ENCODE measurements at places on chromosomes 1 and 21.

DNA sequence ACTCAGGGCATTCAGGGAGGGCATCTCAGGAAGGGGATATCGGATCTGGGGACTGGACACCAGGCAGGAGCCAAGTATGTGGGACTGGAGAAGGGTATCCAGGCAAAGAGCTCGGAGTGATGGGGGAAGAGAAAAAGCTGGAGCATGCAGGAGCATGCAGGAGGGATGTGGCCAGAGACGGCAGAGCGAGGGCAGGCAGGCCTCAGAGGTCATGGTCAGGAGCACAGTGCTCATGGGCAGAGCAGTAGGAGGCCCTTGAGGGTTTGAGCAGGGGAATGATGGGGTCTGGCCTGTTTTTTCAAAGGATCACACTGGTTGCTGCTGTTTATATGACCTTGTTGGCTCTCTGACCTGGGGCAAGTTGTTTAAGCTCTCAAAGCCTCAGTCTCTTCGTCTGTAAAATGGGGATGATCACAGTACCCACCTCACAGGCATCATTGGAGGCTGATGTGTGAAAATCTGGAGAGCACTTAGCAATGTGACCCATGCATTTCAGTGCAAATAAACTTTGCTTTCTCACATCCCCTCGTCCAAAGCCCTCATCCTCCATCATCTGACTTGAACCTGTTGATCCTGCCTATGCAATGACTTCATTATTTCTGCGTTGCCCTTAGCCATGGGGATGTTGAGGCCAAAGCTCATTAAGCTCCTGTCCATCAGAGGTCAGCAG, 273.1 kb downstream of the MATN1 start:
- no peak for DNase-seq

DNA sequence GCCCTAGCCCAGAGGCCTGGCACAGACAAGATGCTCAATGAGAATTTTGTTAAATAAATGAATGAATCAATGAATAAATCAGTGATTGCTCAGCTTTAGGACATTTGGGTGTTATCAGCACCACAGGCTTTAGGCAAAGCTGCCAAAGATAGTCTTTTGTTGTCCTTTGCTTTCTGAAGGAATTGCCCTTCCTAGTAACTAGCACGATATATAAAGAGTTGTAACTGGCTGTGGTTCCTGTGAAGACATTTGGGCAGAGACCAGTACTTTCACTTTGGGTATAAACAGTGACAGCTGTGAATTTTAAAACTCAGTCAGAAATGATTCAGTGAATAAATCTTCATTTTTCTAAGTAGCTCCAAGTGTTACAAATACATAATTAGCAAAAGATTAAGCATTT, 13.3 kb downstream of the RNU5D-1 start:
- no peak for DNase-seq

GRCh38 chr1:64186138-64186897, 17.1 kb upstream of the UBE2U start:
- DNase-seq: no peak

GRCh38 chr1:157286096-157286495, 147.9 kb upstream of the ETV3 start:
- DNase-seq: no peak

DNA sequence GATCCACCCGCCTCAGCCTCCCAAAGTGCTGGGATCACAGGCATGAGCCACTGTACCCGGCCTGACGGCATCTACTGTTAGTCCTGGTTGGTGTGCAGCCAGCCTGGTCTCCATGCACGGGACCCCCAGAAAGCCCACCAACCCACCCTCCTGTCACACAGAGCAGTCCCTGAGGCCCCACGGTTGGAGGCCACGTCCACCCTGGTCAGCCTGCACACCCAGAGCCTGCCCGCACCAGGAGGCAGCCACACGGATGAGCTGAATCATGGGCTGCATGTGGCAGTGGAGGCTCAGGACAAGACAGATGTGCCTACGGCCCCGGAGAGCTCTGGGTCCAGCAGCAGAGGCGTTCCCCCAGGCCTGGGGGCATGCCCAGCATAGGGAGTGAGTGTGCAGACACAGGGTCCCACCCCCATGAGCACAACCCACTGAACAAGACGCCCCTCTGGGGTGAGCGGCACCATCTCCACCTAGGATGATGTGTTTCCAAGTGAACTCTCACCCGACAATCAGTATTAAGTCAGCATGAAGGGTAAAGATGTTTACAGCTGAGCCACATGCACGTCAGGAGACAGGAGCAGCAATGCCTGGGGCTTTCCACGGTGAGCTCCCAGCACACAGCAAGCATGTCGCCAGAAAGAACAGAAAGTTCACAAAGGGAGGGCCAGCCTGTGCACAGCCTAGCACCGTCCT, 102.1 kb downstream of the WDR4 start:
- no peak for DNase-seq

DNA sequence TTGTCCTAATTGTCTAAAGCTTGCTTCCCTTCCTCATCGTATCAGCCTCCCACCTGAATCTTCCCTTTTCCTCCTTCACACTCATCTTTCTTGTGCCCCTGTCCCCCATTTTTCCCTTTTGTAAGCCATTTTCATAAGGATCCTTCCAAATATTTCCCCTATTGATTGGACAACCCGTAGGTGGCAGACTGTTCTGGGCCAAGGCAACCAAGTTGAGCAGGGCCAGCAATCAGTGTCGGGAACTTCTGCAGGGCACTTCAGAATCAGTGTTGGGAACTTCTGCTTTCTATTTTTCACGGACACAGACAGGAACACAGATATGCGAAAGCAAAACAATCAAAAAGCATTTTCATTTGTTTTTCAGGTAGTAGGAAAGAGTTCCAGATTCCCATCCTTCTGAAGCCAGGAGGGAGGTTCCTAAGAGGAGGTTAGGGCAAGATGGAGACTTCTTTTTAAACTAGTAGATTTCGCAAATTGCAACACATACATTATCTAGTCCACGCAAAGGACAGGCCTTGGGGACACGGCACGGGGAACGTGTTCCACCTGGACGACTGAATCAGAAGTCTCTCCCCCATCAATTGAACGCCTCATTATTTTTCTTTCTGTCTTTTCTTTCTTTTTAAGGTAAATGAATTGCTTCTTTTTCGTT, 691 bp upstream of the MPZL1 start:
- no peak for DNase-seq

GRCh38 chr1:78126506-78126905, 80.7 kb downstream of the GIPC2 start:
- DNase-seq: no peak

GRCh38 chr1:198955085-198955484, 316.2 kb downstream of the PTPRC start:
- DNase-seq: no peak

DNA sequence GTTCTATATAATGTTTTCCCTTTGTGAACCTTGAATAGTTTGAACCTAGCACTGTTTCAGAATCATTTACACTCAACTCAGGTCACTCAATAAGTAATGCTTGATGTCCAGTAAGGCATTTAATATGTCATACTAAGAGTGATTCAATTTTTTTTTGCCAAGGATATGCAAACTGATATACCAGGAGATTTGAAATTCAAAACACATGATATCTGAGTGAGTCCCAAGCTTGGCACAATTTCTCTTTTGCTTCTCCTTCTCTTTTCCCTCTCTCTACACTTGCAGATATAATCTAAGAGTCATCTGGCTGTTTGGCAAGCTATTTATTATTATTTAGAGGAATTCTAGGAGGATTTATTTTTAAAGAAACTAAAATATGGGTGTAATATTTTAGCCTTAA, 61.6 kb upstream of the SPAG17 start:
- DNase-seq: no peak
